A549 (cell line): ENCODE measurements at places on chromosomes 3 and 15.
A peak's percentile ranks its signal among the peaks of the same experiment; 100 is the strongest.

- peak; percentile 93 for DNase-seq
These were observed 29.1 kb downstream of the DAPK2 start for GRCh38 chr15:64017082-64017588.

DNA sequence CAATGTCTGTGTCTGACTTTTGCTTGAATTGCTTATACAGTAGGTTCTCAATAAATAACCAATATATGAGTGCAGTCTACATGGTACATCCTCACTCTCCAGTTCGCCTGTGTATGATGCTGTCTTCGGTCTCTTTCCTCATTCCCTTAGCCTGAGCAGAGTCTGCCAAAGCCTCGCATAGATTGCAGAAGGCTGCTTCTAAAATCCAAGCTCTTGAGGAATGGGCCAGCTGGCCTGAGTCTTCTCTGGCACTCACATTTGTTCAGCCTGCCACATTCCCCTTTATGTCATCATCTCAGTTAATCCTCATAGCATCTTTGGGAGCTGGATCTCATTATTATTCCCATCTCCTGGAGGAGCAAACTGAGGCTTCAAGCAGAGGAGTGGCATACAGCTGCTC, 27.2 kb upstream of the ADAMTS7 start:
- DNase-seq, result no peak

DNA sequence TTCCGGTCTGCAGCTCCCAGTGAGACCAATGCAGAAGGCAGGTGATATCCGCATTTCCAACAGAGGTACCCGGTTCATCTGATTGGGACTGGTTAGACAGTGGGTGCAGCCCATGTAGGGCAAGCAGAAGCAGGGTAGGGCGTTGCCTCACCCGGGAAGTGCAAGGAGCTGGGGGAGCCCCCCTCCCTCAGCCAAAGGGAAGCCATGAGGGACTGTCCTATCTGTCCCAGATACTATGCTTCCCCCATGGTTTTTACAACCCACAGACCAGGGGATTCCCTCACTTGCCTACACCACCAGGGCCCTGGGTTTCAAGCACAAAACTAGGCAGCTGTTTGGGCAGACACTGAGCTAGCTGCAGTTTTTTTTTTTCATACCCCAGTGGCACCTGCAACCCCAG, 71.8 kb downstream of the CPNE4 start:
- DNase-seq, result no peak

DNA sequence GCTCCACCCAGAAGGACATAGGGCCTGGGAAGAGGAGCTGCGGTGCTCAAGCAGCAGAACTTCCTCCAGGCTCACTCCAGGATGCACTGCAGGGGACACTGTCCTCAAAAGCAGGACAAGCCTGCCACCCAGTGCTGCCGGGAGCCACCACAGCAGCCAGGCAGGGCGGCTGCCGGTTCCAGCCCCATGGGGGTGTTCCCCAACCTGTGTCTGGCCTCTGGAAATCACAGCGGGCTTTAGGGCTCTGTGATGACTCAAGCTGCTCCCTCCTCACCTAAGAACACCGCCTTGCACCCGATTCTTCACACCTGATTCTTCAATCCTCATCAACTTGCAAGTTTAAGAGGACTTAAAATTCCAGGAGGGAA, 71.9 kb upstream of the SLC6A11 start:
- peak; percentile 26 for DNase-seq

- no peak for DNase-seq
These were observed 21.1 kb downstream of the CCRL2 start for GRCh38 chr3:46427916-46428833.

GRCh38 chr15:87527416-87527815, 729.1 kb downstream of the NTRK3 start:
- DNase-seq, result no peak
